ENCODE measurements at places on chromosomes 2 and 18.

GRCh38 chr2:178191004-178191508 lies 3.3 kb upstream of the OSBPL6 start:
- DNase-seq: no peak

DNA sequence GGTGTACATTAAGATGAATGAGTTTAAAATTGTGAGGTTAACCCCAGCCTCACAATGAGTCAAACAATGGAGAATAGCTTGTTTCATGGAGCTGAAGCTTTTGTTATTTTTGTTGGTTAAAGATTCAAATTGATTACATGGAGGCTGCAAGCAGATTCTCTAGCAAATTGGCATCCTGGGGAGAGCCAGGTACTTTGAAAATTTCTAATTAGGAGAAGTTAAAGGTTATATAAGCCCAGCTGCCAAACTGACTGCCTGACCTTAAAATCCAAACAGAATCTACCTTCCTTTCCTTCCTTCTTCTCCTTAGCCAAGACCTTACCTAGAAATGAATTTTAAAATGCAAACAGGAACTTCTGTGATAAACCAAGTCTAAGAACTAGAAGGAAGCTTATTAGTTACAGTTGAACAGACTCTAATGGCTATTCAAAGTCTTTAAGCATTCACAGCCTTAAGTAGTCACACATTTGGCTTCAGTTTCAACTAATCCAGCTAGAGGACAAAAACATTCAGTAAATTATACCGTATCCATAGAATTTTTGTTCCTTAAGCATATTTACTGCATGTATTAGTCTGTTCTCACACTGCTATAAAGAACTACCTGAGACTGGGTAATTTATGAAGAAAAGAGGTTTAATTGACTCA lies 31.5 kb upstream of the PGAP1 start:
- no peak for DNase-seq

DNA sequence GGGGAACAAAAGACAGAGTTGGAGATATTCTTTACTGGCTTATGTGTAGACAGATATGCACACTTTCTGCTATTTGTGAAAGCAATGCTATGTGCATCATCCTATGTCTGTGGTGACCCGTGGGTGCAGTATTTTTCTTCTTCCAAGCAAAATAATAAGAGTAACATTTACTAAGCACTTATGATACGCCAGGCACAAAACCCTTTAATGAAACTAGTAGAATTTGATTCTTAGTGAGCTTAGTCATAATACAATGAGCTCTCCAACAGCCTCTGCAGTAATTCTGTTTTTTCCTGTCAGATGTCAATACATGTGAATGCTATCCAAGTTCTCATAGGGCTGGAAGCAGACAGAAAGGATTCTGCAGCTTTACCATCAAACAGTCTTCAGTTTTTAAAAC lies 130.6 kb downstream of the RAD51AP2 start:
- no peak for DNase-seq

- no peak for DNase-seq
These were observed 414.8 kb upstream of the ID2 start for GRCh38 chr2:8267048-8267447.

- DNase-seq: no peak
These were observed 718.8 kb downstream of the DPP10 start for GRCh38 chr2:115161081-115161770.

- no peak for DNase-seq
These were observed 51.4 kb upstream of the EML6 start for GRCh38 chr2:54671875-54672589.

GRCh38 chr2:164126960-164127660 lies 391.3 kb upstream of the FIGN start:
- DNase-seq: no peak

- no peak for DNase-seq
These were observed 12.7 kb upstream of the CREG2 start for GRCh38 chr2:101400048-101400447.

DNA sequence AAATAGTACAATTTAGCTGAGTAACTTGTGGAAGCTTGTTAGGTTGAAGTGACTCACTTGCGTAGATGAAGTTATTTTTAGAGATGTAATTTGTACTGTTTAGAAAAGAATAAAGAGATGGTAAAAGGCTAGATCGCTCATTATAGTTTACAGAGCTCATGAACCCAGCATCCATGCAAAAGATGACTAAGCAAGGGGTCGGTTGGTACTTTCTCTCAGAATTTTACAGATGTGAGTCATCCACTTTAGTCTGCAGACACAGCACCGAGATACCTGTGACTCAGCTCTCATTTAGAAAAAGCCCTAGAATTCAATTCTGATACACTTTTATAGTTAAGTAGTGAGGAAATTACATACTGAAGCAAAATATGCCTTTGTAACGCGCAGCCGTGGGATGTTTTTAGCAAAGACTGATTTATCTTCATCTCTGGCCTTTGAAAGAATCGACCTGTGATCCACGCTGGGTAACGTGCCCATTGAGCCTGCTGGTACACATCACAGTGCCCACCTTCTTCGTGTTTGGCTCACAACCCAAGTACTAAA lies 116.5 kb upstream of the FOSL2 start:
- DNase-seq: no peak

GRCh38 chr2:45802499-45803138 lies 151.1 kb downstream of the PRKCE start:
- no peak for DNase-seq

GRCh38 chr2:64679673-64680425 lies 26.1 kb upstream of the SERTAD2 start:
- no peak for DNase-seq

GRCh38 chr18:74225193-74225840 lies 66.4 kb downstream of the CYB5A start:
- DNase-seq: no peak

DNA sequence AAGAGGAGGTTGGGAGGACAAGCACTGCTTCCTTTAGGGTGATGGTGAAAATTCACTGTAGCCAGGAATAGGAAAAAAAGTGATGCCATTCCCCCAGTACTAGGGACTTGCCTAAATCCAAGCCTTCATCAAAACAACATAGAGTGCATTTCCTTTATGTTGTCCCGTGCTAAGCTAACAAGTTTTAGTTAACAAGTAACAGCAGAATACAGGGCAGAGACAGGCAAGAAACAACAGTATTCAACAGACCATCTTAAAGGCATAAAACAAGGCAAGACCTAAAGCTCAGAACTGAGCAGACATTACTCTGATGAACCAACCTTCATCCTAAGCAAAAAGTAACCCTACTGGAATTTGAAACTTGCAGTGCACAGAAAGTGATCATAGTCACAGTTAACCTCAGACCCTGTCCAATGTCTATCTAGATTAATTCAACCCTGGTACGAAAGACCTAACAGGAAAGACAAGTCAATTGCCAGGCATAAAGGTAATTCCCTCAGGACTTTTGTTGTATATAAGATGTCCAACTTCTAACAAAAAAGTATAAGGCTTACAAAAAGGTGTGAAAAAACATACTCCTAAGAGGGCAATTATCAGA lies 34.4 kb upstream of the GALNT1 start:
- no peak for DNase-seq

- DNase-seq: no peak
These were observed 258.3 kb downstream of the LPIN1 start for GRCh38 chr2:12004713-12005112.

DNA sequence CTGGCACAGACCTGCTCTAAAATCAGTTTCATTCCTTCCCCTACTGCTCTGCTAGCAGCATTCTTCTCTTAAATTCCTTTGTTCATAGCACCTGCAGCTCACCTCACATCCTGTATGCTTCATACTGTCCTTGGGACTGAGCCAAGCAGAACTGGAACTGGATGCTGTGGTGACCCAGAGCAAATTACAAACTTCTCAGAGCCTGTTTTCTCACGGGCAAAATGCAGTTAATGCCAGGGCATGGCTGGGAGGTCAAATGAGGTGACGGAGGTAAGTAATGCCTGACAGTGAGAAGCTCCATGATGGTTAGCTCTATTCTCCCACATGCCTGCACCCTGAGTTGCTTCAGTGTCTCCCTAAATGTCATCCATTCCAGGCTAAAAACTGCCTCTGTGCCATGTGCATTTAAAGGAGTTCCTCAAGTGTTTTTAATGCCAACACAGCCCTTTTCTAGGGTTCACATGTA lies 29.7 kb downstream of the C2orf42 start:
- no peak for DNase-seq

DNA sequence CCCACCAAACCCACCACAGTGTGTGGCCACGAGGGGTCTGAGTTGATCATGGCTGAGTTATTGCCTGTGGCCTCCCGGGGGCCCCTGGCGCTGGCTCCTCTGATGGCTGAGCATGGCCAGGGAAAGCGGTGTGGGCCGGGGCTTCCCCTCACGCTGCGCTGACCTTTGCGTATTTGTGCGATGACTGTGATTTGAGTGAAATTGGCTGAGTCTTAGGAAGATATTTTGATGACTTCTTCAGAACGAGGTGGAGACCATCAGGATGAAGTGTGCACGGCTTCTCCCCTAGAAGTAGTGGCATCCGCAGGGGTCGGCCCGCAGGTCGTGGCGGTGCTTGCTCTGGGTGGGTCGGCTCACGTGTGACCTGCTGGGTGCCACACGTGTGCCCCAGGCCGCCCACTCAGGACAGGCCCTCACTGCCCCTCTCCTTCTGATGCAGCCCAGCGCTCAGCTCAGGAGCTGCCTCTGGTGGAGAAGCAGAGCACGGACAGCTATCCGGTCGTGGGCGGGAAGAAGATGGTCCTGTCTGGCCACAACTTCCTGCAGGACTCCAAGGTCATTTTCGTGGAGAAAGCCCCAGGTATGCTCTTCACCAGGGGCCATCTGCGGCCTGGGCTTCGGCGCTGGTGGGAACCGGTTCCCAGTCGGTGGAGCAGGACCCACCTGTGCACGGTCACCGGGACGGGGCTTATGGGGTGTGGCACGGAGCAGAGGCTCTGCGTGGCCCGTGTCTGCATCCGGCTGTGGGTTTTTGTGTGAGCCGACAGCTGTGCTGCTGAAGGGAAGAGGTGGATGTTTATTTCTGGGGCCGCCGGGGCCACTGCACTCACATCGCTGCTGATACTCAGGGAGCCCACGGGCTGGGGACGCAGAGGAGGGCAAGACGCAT lies 55.8 kb downstream of the NFATC1 start:
- no peak for DNase-seq

GRCh38 chr2:150866431-150866830 lies 379.0 kb upstream of the RND3 start:
- DNase-seq: no peak

DNA sequence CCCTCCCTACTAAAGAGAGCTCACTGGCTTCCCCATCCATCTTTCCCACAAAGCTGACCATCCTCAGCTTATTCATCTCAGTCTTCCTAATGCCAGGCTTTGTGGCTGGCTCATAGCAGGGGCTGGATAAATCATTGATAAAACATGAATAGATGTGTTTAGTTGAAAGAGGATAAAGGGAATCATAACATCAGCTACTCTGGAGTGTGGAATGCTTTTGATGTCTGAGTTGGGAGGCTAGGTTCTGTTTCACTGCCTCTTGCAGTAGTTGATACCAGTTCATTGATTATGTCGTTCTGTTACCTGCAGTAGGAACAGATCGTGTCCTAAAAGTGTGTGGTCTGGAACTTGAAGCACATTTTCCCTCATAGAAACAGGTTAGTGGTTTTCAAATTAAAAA lies 66.3 kb upstream of the HK2 start:
- no peak for DNase-seq

DNA sequence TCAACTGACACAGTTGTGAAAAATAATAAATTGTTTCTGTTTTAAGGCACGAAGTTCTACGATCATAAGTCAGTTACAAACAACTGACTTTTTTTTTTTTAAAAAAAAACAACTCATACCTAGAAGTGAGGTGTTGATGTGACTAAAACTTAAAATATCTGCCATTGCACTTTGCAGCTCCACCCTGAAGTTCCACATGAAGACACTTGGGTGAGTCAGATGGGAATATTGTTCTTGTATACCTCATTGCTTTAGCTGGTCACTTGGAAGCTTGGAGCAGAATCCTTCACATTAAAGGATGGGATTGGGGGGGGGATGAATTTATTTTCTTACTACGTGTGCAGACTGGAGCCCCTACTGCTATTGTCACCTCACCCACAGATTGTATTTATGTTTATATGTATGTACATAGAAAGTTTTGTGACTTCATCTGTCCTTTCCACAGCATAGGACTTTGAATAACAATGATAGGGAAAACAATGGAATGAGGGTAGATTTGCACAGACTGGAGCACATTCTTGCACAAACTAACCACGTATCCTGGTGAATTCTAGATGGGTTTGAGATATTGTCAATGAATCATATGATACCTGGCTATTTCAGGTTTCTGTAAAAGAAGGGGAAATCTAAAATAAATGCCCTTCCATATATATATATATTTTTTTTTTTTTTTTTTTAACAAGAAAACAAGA lies 57.9 kb upstream of the ARHGAP15 start:
- DNase-seq: no peak

DNA sequence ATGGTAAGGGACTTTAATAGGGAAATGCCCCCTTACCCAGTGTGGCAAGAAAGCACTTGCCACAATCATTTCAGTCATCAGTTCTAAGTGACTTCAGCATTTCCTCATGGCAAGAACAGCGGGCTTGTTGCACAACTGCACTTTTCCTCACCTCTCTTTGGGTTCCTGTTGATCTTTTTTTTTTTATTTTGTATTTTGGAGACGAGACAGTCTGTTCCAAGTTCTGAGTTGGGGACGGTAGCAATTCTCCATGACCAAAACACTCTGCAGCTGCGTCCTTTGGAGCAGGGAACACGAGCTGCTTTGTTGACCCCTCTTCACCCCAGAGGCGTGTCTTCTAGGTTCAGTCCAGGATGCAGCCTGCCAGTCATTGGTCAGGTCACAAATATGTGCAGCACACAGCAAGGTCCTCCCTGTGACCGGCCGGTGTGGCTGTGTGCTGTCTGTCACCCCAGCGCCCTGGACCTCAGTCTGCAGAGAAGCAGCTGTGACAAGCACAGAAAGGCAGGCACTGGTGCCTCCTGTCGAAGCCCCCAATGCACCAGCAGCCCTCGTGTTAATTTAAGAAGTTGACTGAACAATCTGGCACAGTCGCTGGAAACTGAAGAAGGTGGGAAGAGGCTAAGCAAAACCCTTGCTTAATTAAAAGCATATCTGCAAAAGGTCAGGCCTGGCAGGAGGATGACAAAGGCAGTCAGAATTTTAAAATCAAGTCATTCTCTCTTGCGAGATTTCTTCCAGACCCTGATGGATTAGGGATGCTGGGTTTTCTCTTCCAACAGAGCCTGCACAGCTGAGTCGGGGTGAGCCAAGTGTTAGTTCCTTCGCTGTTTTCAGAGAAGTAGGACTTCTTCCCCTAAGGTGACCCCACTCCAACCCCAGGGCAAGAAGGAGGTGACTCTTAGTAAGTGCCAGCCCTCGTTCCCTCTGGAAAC lies 96.7 kb upstream of the COPS8 start:
- DNase-seq: no peak

DNA sequence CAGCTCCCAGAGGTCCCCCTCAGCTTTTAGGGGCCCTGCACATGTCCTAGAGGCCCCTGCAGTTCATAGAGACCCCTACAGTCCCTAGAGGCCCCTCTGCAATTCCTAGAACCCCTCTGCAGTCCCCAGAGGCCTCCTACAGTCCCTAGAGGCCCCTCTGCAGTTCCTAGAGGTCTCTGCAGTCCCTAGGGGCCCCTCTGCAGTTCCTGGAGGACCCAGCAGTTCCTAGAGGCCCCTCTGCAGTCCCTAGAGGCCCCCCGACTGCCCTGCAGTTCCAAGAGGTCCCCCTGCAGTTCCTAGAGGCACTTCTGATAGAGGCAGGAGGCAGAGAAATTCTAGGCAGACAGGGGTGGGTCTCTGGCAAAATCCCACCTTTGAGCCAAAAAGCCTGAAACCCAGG lies 35.4 kb downstream of the MC2R start:
- DNase-seq: no peak

GRCh38 chr18:56645415-56646016 lies 5.6 kb upstream of the WDR7 start:
- no peak for DNase-seq

Measured in KG1 (cell line).